ENCODE measurements at places on chromosomes 1 and 21.

DNA sequence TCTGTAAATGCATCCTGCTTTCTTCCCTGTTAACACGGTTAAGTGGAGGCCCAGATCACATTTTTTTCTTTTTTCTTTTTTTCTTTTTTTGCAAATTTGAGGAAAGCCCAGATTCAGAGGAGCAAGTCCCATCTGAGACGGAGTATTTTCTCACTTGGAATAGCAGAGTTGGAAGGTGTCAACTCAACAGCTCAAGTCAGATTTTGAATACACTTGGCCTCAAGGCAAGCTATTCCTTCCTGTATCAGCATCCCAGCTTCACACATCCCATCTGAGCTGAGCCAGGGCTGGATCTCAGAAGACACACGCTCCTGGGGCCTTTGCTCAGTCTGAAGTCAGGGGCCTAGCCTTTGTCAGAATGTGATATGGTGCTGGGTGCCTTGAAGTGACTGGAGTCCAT lies 11.5 kb upstream of the TNR start:
- no peak for DNase-seq

GRCh38 chr1:205782627-205783432 lies 7.5 kb upstream of the RAB29 start:
- no peak for DNase-seq

DNA sequence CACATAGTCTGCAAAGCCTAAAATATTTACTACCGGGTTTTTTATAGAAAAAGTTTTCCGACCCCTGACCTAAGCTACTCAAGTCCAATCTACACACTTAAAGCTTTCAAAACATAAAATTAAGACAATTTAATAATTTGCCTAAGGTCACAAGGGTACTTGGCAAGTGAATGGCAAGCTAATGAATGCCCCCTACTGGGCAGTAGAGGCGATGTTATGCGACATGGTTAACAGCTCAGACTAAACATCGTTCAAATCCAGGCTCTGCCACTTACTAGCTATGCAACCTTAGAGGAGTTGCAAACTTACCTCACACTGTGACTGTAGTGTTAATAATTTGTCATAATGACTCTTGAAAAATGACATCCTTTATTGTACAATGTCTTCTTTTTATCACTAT lies 317.2 kb upstream of the NFIA start:
- peak; percentile 58 for DNase-seq

DNA sequence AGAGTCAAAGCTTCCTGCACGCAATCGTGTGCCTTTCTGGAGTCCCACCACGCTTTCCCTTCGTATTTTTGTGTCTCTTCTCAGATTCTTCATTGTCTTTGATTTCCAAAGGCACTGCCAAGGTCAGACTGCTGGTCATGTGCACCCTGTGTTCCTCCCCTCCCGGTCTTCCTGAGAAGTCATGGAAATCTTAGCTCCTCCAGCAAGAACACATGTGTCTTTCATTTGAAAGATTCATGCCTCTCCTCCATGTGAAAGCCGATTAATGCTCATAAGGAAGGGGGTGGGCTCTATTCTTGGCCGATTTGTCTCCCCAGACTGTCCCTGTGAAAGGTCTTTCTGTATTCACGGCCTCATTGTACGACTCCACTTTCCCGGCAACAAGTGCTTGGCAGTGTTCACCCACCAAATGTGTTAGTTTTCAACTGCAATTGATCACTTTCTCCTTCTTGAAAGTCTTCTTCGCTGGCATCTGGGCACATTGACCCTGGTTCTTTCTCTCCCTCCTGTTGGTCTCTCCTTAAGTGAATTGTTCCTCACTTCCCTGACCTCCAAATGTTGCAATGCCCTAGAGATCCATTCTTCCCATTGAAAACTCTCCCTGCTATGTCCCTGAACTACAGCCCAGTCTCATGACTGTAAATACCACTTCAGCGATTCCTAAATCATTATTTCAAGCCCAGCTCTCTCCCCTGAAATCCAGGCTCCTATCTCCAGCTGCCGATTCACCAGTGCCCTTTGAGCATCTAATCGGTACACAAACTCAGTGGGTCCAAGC lies 25.4 kb downstream of the MX2 start:
- DNase-seq, result no peak

DNA sequence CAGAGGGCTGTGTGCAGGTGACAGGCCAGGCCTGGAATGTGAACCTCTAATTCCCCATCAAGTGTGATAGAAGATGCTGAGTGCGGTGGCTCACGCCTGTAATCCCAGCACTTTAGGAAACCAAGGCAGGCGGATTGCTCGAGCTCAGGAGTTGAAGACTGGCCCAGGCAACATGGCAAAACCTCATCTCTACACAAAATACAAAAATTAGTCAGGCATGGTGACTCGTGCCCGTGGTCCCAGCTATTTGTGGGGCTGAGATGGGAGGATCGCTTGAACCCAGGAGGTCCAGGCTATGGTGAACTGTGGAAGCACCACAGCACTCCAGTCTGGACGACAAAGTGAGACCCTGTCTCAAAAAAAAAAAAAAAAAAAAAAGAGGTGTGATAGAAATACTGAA lies 40.1 kb upstream of the PUM1 start:
- DNase-seq, result no peak
